Stimulated activated CD4-positive, alpha-beta T cell treated with anti-CD3 and anti-CD28 coated beads, TNF-alpha, amount 100 ng/mL, for 4 hours (primary cell): ENCODE measurements at places on chromosomes 2 and 18.

DNA sequence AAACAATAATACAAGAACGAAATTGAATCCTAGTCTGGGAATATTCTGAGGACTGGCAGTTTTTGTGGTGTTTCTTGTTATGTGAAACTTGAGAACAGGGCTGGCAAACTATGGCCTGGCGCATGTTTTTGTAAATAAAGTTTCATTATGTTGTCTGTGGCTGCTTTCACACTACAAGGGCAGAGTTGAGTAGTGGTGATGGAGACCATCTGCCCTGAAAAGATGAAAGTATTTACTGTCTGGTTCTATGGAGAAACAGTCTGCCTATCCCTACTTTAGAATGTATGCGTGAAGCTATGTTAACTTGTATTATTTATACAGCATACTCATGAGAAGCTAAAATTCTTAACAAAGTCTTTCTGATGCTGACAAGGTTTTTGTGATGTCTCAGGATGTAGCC, 351.9 kb downstream of the LRRTM1 start:
- no peak for DNase-seq

DNA sequence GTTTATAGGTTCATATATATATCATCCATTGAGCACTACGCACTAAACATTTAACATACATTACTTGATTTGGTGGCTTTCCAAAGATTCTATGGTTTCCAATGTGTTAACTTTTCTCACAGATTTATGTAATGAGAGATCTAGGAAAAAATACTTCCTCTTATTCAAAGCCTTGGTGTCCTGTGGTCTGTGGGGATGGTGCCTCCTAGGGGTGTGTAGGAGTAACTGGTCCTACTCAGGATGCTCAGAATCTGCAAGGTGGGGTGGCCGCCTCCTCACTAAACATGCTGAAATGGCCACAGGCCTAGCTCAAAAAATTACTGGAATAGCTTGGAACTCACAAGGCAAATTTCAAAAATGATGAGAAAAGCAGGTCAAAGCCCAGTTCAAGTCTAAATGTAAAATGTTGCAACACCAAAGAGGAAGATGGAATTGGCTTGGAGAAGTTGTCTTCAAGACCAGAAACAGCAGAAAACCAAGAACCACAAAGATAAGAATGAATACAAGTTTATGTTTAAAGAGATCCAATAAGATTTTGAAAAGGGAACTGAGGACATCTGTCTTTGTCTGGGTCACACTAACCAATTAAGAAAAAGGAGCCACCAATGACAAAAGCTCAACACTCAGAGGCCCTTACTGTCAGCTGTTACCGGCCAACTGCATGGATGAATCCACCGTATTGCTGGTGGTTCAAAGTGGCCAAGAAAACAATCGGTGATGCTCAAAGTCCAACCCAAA, 11.5 kb downstream of the GPR55 start:
- no peak for DNase-seq

GRCh38 chr18:66211749-66212148, 392.1 kb downstream of the CDH19 start:
- DNase-seq: no peak

DNA sequence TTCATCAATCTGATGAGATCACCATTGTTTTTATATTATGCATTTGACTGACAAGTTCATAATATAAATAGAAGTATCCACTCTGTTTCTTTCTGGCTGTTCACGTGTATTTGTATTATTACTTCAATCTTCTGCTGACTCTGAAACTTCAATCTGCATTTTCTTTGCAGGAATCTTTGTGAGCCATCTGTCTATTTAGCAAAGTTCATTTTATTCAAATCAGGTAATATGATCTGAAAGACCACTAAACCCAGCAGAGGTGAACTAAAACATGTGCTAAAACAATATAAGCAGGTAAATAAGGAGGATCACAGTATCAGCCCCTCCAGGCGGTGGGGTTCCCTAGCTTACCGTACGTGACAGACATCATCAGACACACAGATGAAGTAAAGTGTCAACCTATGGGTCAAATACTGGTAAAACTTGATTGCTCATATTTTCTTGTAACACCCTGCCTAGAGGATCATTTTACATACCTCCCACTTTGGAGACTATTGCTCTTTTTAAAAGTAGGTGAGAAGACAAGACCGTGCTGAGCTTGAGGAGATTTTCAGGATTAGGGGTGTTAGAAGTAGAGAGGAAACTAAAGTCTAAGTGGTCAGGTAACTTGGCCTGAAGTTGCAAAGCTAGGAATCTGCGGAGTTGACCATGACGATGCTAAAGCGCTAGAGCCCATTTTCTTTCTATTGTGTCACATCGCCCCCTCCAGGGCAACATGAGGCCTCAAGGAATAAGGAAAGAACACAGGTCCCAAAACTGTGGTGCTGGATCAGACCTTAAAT, 9.0 kb downstream of the DTNB start:
- no peak for DNase-seq

DNA sequence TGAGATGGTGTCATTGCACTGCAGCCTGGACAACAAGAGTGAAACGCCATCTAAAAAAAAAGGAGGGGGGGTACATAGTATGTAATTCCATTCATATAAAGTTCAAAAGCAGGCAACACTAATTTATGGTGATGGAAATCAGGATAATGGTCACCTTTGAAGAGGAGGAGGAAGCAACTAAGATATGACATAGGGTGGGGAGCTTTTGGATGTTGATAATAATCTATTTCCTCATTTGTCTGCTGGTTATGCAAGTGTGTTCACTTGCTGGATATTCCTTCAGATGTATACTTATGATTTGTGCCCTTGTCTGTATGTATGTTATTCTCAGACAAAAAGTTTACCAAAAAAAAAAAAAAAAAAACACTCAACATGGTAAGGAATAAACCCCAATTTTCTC, 28.6 kb upstream of the ATIC start:
- DNase-seq: no peak

DNA sequence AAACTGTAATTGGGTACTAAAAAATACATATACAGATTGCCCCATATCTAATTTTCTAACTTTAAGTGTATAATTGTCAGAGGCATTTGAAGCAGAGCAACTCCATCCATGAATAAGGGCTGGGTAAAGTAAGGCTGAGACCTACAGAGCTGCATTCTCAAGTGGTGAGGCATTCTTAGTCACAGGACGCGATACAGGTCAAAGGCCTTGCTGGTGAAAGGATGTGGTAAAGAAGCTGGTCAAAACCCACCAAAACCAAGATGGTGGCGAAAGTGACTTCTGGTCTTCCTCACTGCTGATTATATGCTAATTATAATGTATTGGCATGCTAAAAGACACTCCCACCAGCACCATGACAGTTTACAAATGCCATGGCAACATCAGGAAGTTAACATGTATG, 50.0 kb downstream of the SLC8A1 start:
- DNase-seq: no peak

DNA sequence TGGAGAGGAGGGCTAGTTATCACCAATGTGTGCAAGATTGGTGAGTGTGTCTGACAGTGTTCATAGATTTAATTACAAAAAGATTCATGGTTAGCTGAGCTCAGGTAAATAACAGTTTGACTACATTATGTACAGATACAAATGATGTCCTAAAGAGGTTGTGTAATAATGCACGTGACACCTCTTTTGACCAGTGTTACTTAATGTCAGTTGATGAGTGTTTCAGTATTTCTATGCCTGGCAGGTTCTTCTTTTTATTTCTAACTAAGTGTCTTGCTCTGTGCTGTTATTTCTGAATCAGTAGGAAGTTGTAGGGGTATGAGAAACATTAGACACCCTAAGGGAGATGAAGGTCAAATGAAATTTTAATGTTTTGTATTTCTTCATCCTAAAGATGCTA, 7.9 kb upstream of the INHBB start:
- no peak for DNase-seq

- DNase-seq: no peak
These were observed 70.8 kb downstream of the KCNE4 start for GRCh38 chr2:223122781-223123180.

DNA sequence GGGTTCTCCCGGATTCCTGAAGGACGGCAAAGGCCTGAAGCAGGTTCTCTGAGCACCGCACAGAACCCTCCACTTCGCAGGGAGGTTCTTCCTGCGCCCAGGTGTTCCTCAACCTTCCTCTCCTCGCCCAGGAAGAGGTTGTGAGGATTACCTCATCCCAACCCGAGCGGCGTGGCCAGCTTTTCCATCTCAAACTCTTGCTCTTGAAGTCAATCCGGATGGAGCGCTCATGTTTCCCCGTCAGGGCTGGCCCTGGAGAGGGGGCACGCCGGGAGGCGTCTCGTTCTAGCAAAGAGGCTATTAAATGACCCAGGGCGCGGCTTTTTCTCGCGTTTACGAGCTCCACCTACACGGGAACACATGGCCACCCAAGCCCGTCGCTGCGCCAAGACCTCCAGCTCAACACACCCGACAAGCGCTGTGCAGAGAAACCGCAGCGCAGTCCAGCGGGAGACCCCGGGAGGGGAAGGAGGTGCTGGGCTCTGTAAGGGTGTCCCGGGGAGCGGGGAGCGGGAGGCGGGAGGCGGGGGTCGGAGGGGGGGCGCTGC, 540 bp upstream of the RAB10 start:
- DNase-seq: no peak

DNA sequence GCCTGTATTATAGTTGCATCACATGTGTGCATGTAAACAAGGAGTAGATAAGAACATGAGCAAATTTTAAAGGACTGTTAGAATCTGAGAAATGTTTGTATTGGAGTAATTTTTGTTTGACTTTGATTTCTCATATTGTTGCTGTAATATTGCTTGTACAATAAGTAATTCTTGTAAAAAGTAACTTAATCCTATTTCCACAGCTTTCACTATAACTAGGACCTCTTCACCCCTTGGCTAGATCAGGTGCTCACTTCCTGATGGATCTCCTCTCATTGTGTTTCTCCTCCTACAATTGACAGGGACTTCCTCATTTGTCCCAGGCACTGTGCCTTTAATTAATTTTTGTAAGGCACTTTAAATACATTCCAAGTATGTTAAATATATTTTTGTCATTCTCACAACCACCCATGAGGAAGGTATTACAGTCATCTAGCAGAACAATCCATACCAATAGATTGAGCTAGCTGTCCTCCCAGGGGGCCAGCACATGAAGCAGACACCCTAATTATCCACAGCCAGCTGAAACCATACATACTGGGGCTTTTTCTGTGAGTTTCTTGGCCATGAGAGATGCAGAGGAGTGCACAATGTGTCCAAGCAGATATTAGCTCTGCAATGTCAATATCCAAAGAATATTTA, 359.5 kb upstream of the ACVR2A start:
- no peak for DNase-seq

DNA sequence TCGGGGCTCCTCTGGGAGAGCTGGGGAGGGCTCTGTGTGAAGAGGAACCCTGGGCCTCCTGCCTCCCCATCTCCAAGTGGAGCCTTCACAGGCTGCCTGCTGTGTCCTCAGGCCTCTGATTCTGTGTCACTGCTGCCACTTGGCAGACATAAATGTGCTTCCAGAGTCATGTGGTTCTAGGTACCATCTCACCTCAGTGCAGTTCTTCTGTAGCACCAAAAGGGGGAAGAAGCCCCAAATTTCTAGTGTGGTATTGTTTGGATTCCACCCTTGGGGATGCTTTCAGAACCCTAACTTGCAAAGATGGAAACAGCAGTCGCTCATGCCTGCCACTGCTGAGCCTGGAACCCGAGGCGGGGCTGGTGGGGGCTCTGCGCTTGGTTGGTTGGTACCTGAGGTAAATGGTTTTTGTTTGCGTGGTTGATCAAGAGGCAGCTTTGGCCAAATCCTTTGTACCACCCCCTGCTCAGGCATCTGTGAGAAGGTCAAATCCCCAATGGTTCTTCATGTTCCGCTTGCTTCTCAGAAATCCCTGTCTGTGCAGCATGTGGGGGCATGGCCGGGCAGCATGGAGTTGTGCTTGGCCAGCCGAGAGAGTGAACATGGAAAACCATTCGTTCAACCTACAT, 27.5 kb downstream of the COA5 start:
- no peak for DNase-seq

GRCh38 chr2:7417845-7418742, 500.9 kb downstream of the RNF144A start:
- DNase-seq: no peak

- no peak for DNase-seq
These were observed 1603.3 kb upstream of the ZEB2 start for GRCh38 chr2:146123256-146123655.

DNA sequence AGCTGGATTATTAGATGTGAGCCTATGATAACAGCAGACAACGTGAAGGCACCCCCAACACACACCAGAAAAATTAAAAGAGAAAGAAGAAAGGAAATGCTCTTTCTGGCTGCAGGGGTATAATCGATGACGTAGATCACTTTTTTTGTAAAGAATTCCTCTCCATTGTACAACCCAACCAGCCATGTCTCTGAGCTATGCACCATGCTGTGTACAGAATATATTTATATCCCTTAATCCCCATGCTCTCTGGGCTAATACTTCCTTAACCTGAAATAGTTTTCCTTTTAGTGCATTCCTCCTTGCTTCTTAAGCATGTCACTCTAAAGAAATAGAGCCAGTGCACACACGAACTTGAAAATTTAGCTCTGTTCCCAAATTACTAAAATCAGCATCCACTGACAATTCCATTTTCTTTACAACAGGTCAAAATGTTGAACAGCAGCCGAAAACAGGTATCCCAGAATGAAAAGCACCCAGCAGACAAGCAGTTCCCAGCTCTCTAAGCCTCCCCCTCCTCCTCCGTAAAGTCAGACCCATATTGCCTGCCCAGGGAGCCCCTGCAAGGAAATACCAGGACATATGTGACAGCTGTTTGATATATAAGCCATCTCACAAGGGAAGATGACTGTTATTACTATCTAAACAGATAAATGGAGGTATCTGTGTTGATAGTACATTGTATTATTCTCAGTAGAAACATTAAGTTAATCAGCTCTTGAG, 247.4 kb upstream of the RAB6C start:
- DNase-seq: no peak
